ENCODE measurements at places on chromosomes 1 and 21. TPM values are rescaled to one million over a fixed set of nuclear protein-coding genes. Genes with fewer than 3 reads are reported as not detected.
A peak's percentile ranks its signal among the peaks of the same experiment; 100 is the strongest.

The CLCNKB gene
- not detected for total RNA-seq

The NBPF10 gene
- total RNA-seq, result 1.9 TPM

The GSTM1 gene
- total RNA-seq, result not detected

The ERG gene
- total RNA-seq, result 2.5 TPM

The EPHB2 gene
- 150 TPM for total RNA-seq

The CR1L gene
- total RNA-seq, result not detected

The MRPS15 gene
- total RNA-seq, result 57.9 TPM

The SLC37A1 gene
- 118 TPM for total RNA-seq

The EXO1 gene
- 5.1 TPM for total RNA-seq

The TEX38 gene
- not detected for total RNA-seq

GRCh38 chr1:93251966-93252365 is 71.4 kb downstream of the CCDC18 start:
- H3K4me3 ChIP-seq, result no peak overlapping the region
- no peak overlapping the region for H3K27ac ChIP-seq
- no peaks in the 10 kb centered on the region for H3K4me1 ChIP-seq

DNA sequence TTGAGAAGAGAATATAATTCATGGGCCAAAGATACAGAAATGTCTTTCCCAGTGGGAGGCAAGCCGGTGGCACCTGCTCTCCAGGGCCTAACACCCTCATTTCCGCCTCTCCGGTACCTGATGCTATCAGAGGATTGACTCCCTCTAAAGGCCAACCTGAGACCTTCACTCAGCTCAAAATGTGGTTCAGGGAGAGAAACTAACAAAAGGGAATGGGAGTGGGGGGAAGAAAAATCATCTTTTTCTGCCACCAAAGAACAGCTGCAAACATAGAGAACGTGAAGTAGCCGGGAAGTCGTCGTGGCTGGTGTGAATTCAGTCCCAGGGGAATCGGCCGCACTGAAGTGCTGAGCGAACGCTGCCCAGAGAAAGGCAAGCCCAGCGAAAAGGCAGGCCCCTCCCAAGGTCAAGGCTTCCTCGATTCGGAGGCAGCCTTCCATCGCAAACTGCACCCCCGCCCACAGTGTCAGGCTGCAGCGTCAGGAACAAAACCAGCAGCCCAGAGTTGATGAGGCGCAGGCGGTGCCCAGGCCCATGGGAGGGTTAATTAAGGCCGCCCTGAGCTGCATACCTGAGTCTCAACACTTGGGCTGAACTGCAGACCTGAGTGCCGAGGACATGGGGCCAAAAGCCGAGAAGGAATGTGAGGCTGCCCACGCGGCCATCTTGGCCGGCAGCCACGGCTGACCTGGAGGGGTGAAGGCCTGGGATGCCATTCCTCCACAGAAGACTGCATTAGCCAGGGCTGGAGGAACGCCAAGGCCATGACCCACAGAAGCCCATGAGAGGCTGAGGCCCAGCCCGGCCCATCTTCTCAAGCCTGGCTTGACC is 160.2 kb downstream of the PSMG1 start:
- H3K4me1 ChIP-seq, result no peaks in the 10 kb centered on the region
- no peak overlapping the region for H3K4me3 ChIP-seq
- no peaks in the 10 kb centered on the region for H3K27me3 ChIP-seq
- no peak for DNase-seq

- DNase-seq, result no peak
- H3K4me1 ChIP-seq, result no peaks in the 10 kb centered on the region
- H3K27ac ChIP-seq, result no peak overlapping the region
These were observed 312.6 kb downstream of the DPYD start for GRCh38 chr1:97608272-97608671.

- H3K4me3 ChIP-seq, result no peak overlapping the region
- no peaks in the 10 kb centered on the region for H3K36me3 ChIP-seq
- no peaks in the 10 kb centered on the region for H3K4me1 ChIP-seq
- no peaks in the 10 kb centered on the region for H3K27me3 ChIP-seq
- H3K27ac ChIP-seq, result no peak overlapping the region
These were observed 166.9 kb downstream of the NCAM2 start for GRCh38 chr21:21165063-21165645.

DNA sequence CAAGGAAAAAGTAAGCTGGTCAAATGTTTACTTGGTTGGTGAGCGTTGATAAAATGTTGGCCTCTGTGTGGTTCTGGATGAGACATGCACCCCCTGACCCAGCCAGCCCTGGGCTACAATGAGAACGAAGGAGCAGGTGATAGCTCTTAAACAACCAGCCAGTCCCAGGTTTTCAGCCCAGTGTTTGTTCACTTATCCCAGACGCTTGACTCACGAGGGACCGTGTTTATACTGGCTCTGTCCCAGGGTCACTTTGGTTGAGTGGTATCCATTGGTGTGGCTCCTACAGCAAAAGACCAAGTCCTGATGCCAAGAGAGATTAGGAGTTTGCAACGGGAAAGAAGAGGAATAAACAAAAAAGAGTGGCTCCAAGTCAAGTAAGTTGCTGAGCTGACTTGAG is 86.9 kb downstream of the KCNJ15 start:
- H3K4me1 ChIP-seq, result no peaks in the 10 kb centered on the region
- no peaks in the 10 kb centered on the region for H3K36me3 ChIP-seq
- H3K4me3 ChIP-seq, result no peak overlapping the region
- no peak overlapping the region for H3K27ac ChIP-seq

DNA sequence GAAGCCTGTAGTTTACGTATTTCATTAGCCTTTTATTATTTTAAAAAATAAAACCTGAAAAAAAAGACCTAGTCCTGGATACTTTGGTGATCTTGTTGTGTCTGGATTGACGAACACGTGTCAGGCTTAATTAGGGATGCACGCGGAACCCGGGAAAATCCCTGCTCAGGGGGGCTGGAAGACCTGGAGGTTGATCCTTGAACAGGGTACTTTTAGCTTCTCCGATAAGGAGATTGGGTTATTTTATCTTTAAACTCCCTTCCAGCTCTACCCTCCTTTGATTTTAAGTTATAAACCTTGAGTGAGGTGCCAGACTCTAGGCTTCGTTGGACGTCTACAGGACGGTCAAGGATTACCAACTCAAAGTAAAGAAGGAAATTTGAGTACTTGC is 552 bp upstream of the ZNF691 start:
- peaks cover 4% of the 10 kb centered on the region for H3K4me1 ChIP-seq
- no peaks in the 10 kb centered on the region for H3K27me3 ChIP-seq
- no peak overlapping the region for H3K27ac ChIP-seq
- no peaks in the 10 kb centered on the region for H3K36me3 ChIP-seq
- DNase-seq, result no peak

DNA sequence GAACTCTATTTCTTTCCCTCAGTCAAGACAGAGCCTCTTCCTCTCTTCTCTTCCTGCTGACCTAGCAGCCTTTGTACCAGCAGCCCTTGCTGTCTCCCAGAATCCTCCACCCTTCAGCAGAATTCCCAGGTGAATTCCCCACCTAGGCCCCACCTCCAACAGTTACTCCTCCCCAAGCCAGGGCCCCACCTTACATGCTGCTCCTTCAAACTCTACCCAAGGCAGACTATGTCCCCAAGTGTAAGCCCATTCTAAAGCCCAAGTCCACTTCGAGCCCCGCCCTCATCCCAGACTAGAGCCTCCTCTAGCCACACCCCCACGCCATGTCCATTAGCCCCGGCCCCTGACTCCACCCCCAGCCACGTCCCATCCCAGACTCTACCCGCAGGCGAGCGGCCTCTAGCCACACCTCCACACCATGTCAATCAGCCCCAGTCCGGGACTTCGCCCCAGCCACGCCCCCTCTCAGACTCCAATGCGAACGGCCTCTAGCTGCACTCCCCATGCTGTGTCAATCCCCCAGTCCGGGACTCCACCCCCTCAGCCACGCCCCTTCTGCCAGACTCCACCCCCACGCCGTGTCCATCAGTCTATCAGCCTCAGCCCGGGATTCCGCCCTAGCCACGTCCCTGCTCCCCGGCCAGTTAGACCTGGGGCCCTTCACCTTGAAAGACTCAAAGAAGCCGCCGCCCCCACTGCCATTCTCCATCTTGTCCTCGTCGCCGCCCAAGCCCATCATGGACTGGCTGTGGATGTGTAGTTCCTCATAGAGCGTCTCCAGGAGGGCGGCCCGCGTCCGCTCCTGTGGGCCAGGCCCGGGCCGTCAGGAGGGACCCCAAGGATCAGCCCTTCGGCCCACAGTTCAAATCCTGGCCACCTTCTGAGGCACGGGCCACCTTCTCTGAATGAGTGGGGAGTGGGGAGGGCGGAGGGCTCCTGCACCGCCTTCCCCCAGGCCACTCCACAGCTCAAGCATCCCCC is 61.3 kb downstream of the RAP1GAP start:
- no peaks in the 10 kb centered on the region for H3K36me3 ChIP-seq
- no peaks in the 10 kb centered on the region for H3K27me3 ChIP-seq
- H3K4me3 ChIP-seq, result no peak overlapping the region
- peak; percentile 98 for DNase-seq

DNA sequence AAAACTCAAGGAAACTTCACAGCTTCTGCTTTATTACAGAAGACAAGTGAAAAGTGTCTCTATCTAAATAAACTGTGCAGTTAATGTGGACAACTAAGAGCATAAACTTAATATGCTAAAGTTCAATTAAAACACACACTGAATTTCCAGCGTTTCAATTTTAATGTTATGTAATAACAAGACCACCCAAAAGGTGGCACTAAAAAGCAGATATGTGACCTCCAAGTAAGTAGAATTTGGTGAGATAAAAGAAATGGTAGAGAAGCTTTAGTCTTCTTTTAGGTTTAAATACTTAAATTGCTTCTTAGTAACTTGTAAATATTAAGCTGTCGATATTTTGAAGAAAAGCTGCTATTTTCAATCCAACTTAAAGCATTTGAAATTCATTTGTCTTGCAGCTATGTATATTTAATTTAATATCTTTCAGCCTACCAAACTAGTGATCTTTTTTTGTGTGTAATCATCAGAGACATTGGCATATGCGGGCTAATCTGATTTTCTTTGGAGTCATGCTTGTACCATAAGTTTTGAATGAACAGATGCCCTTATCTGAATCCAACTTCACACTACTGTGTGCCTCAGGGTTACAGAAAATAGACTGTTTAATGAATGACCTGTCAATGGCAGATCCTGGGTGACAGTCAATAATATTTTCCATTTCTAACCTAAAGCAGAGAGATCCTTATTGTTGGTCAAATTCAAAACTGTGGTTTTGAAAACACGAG is 36.5 kb upstream of the ADAMTS1 start:
- H3K36me3 ChIP-seq, result no peaks in the 10 kb centered on the region
- no peak overlapping the region for H3K4me3 ChIP-seq
- no peak overlapping the region for H3K27ac ChIP-seq

DNA sequence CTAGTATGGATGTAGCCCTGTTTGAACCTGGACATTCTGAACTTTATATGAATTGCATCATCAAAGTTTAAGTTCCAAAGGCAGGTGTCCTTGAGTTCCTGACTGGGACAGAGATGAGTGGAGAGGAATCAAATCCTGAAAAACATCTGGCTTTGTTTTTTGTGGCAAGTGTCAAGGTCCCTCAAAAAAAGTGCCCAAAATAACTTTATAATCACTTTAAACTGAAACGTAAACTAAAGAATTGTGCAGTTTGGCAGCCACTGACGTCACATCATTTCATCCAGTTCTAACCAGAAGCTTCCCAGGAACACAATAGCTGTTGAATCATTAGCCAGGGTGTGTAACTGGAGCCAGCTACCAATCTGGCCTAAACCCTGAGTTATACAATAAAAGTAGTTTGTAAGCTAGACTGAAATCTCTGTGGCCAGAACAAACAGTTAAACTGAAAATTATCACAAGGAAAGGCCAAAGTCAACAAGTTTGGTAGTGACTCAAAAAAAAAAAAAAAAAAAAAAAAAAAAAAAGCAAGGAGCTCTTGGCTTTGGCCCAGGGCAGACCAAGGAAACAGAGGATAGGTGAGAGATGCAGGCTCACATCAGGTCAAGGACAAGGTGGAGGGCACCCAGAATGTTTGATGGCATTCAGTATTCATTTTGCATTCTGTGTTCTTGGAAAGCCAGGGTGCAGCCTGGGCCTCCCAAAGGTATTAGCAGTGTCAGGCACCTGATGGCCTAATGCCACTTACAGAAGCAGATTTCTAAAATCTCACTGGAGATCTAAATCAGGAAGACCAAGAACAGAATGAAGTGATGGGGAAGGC is 74.3 kb downstream of the TNFSF18 start:
- no peak overlapping the region for H3K4me3 ChIP-seq
- H3K4me1 ChIP-seq, result no peaks in the 10 kb centered on the region
- peak overlapping the region; percentile 61 for H3K27ac ChIP-seq
- no peaks in the 10 kb centered on the region for H3K36me3 ChIP-seq

GRCh38 chr1:85134583-85135391 is 66.0 kb downstream of the SYDE2 start:
- H3K4me1 ChIP-seq, result peaks cover 3% of the 10 kb centered on the region
- no peaks in the 10 kb centered on the region for H3K36me3 ChIP-seq
- H3K27ac ChIP-seq, result peak overlapping the region; percentile 29
- peak; percentile 29 for DNase-seq

DNA sequence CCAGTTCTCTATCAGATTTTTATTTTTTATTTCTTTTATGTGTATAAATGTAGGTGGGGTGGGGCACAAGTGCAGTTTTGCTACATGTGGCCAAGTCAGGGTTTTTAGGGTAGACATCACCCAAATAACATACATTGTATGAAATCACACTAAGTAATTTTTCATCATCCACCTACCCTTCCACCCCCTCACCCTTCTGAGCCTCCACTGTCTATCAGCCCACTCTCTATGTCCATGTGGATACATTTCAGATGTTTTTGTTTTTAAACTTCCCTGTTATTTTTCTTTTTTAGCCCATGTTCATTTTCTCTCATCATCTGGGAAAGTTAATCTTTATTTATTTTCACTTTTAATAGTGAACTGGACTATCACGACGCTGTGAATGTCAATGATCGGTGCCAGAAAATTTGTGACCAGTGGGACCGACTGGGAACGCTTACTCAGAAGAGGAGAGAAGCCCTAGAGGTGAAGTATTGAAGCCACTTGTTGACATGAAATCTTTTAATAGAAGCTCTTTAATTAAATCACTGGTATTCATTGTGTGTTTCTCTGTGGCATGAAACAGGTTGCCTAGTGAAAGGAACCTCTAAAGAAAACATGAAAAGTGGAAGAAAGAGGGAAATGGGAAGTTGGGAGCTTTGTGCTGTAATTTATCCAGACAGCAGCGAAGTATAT is 47.6 kb upstream of the MTR start:
- DNase-seq, result no peak
- no peaks in the 10 kb centered on the region for H3K4me1 ChIP-seq
- H3K4me3 ChIP-seq, result no peak overlapping the region

GRCh38 chr21:37207441-37208009 is 59.6 kb downstream of the VPS26C start:
- no peaks in the 10 kb centered on the region for H3K4me1 ChIP-seq
- H3K4me3 ChIP-seq, result no peak overlapping the region
- no peak overlapping the region for H3K27ac ChIP-seq

GRCh38 chr1:114103992-114104391 is 49.7 kb downstream of the SYT6 start:
- no peak overlapping the region for H3K4me3 ChIP-seq
- no peak for DNase-seq
- H3K27ac ChIP-seq, result no peak overlapping the region
- no peaks in the 10 kb centered on the region for H3K4me1 ChIP-seq

DNA sequence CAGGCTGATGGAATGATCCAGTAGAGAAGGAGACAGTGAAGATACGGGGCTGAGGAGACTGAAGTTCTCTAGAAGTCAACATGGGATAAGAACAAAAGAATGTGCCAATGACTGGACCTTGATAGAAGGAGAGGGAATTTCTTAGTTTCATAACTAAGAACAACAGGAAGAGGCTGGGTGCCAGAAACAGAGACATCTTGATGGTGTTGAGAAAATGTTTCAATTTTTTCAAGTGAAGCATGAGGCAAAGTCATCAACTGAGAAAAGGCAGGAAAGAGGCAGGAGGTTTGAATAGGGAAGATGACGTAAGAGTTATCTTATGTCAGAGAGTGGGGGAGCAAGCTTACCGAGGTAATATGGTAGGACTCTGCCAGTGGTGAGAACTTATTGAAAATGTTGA is 80.1 kb downstream of the SPAG17 start:
- peaks cover 4% of the 10 kb centered on the region for H3K4me1 ChIP-seq
- H3K36me3 ChIP-seq, result no peaks in the 10 kb centered on the region
- no peak overlapping the region for H3K4me3 ChIP-seq
